T-helper 2 cell (primary cell): ENCODE measurements at places on chromosomes 4 and X.

GRCh38 chrX:16606142-16606720 is 43.7 kb upstream of the S100G start:
- no peak for DNase-seq

DNA sequence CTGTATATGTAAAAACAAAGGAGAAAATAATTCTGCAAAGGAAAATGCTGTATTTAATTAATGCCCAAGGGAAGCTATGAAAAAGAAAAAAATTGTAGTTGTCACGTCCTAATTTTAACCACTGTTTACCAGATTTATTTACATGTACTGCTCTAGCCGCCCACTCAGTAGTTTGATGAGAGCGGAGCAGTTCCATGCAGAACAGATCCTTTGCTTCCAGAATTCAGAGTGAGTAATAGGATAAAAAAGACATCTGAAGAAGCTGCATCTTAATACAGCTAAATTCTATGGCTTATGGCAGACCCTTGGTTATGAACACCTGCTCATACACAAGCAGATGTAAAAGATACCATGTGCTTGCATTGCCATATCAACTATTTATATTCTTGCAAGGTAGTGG is 287.0 kb downstream of the GASK1B start:
- no peak for DNase-seq

DNA sequence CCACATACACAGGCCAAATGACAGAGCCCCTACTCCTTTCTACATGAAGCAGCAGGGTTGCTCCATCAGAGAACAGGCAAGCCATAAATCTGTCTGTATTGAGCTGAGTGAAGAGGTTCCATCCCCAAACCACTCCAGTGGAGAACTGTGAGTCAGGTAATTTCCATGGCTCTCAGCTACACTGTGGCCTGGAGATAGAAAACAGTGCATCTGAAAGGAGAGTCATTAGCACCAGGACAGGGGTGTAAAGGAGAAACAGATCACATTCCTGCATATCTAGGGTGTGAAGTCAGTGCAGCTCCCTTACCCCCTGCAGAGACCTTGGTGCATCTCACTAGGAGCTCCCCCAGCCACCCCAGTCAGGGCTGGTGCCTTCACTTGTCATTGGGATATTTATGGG is 314.7 kb downstream of the CHIC1 start:
- DNase-seq = no peak

DNA sequence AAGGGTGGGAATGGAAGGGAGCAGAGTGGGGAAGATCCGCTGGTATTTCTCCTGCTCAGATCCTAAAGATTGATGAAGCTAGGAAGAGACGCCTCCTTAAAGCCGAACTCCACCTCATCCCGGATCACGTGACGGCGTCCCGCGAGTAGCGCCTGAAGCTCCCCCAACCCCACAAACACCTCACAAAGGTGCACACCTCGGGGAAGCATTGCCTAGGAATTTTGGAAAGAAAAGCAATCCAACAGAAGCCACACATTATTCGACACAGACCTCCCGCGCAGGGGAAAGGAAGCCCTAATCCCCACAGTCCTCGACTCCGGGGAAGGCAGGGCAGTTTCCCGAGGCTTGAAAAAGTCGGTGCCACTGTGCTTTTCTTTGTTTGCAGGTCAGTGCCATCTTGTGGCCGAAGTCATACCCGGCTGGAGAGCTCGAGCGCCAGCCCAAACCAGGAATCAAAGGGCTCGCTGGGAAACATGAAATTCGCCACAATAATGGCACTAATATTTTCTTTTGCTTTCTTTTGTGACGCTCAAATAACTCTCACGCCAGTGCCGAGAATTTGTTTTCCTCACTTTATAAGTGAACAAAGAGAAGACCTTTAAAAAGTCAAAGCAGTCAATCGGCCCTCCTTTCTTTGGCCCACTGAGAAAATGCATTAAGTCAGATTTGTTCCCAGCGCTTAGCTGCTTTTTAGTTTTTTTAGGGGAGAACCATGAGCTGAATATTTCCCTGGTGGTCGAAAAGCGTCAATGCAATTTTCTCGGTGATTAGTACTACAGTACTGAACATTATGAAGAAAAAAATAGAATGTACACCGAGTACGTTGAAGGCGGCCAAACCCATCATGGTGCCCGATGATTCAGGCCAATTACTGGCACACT is at the start of gene NPY1R:
Gene NPY1R (minus strand): TSS at position 71 of the 881 bp plus-strand sequence. CDS start 6,042 bp downstream, outside the sequence.
- DNase-seq = no peak

GRCh38 chrX:133859860-133860259 is 125.5 kb downstream of the GPC3 start:
- no peak for DNase-seq

GRCh38 chr4:135316266-135316779 is 1114.7 kb upstream of the PABPC4L start:
- no peak for DNase-seq

- no peak for DNase-seq
Observed at GRCh38 chr4:11720292-11720691, 291.6 kb upstream of the HS3ST1 start.

- no peak for DNase-seq
Observed at GRCh38 chrX:71225676-71226075, 2.7 kb downstream of the GJB1 start.

DNA sequence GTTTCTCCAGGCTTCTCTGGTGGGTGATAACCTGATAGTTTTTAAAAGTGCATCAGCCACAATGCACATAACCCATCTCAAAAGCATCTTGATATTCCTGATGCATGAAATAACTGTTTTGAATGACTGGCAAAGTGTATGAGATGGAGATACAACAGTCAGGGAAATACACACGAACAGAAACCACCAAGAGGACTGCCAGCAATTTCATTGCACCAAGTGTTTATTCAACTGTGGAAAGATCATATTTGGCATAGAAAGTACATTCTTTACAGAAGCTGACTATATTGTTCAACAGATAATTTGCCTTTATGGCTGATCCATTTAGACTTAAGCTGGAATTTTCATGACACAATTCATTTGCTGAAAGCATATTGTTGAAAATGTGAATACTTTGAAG is 139.5 kb downstream of the SLIT2 start:
- DNase-seq = no peak

- DNase-seq = no peak
Observed at GRCh38 chrX:109719264-109719663, 13.8 kb downstream of the ACSL4 start.

- DNase-seq = no peak
Observed at GRCh38 chr4:71472946-71473345, 134.1 kb downstream of the SLC4A4 start.

DNA sequence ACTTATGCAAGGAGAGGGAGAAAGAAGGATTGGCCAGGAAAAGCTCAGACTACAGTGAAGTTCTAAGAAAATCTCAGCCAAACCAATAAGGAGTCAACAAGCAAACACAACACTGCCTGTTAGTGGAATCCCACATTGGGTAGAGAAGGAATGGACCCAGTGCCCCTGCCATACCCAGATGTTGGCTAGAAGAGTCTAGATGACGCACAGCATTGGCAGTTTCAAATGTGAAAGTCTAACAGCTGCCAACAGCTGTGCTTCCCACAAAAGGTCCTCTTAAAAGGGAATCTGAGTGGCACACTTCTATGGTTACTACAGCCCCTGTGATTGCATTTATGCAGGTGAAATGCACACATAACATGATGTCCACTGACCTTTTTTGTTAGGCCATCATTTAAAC is 37.2 kb upstream of the CPEB2 start:
- DNase-seq = no peak

DNA sequence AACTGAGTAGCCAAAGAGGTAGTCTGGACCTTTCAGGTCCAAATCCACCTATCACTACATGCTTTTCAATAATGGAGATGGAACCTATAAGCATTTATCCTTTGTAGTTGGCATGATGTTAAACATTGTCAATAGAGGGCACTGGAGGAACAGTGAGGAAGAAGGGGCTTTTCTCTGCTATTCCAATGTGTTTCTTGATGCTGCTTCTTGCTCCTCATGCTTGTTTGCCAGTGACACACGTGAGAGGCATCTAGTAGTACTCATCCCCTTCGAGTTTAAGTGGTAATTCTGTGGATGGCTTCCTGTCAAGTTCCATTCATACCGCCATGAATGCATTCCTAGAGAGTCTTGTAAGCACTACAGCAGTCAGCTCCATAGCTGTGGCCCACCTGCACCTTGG is 84.0 kb downstream of the NAA11 start:
- no peak for DNase-seq

- no peak for DNase-seq
Observed at GRCh38 chrX:13932416-13932815, 97.3 kb downstream of the GEMIN8 start.

- DNase-seq = no peak
Observed at GRCh38 chr4:122884499-122884898, 37.9 kb downstream of the NUDT6 start.

GRCh38 chrX:50967736-50968135 is 57.2 kb downstream of the BMP15 start:
- DNase-seq = no peak

GRCh38 chr4:41095973-41096372 is 118.4 kb downstream of the APBB2 start:
- DNase-seq = no peak

- DNase-seq = no peak
Observed at GRCh38 chrX:40971736-40972135, 113.5 kb upstream of the USP9X start.

DNA sequence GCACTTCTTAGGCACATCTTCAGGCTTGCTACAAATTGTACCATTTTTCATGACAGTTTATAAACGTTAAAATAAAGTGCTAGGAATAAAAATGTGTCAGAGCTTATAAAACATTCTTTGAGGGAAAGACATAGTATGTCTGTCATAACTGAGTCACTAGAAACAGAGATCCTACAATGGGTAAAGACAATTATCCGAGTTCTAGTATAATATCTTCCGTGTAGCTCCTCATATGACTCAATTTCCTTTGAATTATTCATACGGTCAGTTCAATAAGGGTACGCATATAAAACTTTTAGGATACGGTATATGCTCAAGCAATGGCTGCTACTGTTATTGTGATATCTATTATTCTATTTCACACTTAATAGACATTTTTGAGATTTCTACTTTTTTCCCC is 349.1 kb downstream of the PCDH10 start:
- DNase-seq = no peak

DNA sequence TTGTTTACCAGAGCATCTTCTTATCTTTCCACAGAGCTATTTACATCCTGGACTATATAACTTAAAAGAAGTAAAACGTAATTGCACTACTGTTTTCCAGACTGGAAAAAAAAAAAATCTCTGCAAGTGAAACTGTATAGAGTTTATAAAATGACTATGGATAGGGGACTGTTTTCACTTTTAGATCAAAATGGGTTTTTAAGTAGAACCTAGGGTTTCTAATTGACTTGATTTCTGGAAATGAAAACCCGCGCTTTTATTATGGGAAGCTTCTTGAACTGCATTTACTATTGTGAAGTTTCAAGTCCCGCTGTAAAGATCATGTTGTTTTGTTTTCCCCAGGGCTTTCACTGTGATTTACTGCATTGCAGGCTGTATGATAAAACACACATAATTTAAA is 162.7 kb downstream of the STIM2 start:
- no peak for DNase-seq

- DNase-seq = no peak
Observed at GRCh38 chr4:128517739-128518510, 230.3 kb upstream of the PGRMC2 start.

DNA sequence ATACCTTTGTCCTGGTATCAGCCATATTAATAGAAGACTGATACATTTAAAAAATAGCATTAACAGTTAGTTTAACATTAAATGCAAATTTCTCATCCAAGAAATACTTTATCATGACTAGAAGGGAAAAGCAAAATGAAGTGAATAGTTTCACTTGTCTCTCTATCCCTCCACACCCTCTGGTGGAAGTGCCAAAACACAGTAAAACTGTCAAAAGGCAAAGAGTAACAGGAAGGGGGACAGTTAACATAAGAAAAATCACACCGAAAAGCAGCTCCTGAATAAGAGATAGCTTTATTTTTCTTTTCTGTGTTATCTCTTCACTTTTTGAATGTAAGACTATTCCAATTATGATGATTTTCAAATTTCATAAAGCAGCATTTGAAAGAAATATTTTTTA is 187.2 kb downstream of the FBXW7 start:
- DNase-seq = no peak

- no peak for DNase-seq
Observed at GRCh38 chr4:2359591-2360395, 58.7 kb downstream of the ZFYVE28 start.

GRCh38 chr4:56627985-56628384 is 53.1 kb downstream of the HOPX start:
- no peak for DNase-seq

GRCh38 chr4:153450544-153450917 is 15.6 kb upstream of the TMEM131L start:
- DNase-seq = no peak

DNA sequence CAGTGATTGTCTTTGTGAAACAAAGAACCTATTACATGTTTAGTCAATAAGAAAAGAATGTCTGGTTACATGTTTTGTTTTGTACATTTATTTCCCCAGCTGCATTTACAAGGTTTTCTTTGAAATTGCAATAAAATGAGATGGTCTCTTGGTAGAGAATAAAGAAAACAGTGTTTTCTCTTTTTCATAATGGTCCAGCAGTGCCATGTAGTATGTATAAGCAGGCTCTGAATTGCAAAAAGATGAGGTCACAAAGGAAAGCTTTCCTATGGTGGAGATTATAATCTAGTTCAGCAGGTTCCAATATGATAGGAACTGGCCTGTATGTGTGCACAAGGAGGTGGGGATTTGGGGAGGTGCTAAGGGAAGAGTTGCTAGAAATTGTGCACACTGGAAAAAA is 1417.3 kb downstream of the STIM2 start:
- no peak for DNase-seq

DNA sequence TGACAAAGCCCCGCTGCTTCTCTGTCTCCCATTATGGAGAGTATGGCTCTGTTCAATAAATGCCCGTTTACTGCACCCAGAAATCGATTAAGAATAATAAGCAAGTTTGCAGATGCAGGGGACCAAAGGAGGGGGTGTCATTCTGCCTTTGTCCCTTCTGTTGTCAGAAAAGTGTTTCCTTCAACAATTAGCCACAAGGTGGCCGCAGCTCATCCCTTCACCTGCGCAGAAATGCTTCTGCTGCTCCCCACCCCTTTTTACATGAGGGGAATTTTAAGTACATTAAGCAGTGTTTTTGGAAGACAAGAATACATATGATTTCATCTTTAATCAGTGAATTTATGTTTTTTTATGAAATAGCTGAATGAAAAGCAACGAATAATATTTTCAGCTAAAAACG is 175.6 kb upstream of the ARX start:
- no peak for DNase-seq
